ENCODE measurements at places on chromosomes 5 and 9.
A peak's percentile ranks its signal among the peaks of the same experiment; 100 is the strongest.

- DNase-seq = no peak
Observed at GRCh38 chr5:74578356-74579044, 62.0 kb downstream of the ENC1 start.

GRCh38 chr9:97394881-97395280 lies 17.0 kb upstream of the TDRD7 start:
- no peak for DNase-seq

DNA sequence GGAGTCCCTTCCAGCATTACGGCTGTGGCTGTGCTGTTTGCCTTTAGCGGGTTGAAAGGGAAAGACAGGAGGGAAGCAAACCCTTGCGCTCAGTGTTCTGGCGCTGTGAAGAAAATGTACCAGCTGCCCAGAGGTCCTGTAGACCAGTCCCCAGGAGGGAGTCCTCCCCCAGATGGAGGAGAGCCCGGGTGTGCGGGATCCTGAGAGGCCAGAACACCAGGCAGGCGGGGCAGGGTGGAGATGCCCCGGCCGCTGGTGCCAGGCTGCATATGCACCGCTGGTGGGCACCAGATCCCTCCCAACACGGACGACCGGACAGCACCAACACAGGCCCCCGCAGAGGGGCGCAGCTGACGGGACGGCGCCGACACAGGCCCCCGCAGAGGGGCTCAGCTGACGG lies 37.2 kb upstream of the SLC9A3 start:
- DNase-seq = no peak

GRCh38 chr9:134826336-134827285 lies 54.0 kb upstream of the FCN2 start:
- no peak for DNase-seq

DNA sequence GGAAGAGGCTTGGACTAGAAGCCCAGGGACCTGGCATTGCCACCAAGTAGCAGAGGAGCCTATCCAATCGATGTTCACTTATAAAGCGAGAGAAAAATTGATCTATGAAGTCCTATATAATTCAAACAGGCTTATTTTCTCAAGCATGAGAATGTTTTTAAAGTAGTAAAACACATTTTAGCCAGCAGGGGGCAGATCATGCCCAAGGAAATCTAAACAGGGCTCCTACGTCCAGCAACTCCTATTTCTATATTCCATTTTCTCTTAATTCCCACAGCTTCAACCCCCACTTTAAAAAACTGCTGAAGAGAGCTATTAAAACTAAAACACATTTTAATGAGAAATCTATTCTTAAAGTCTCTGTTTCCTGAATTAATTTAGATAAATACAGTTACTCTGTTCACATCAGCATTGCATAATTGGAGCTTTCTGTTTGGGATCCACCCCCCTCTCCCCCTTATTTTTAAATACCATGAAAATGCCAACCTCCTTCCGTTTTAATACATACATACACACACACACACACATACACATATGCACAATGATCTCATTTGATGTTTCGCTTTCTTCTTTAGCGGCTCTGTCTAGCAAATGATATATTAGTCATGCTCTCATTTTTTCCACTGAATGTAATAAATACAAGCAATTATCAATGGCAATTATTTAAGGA lies 144.9 kb downstream of the MYO10 start:
- no peak for DNase-seq

GRCh38 chr5:111697215-111697614 lies 59.8 kb downstream of the NREP start:
- DNase-seq = no peak

- DNase-seq = no peak
Observed at GRCh38 chr9:36871606-36872005, 162.5 kb downstream of the PAX5 start.

DNA sequence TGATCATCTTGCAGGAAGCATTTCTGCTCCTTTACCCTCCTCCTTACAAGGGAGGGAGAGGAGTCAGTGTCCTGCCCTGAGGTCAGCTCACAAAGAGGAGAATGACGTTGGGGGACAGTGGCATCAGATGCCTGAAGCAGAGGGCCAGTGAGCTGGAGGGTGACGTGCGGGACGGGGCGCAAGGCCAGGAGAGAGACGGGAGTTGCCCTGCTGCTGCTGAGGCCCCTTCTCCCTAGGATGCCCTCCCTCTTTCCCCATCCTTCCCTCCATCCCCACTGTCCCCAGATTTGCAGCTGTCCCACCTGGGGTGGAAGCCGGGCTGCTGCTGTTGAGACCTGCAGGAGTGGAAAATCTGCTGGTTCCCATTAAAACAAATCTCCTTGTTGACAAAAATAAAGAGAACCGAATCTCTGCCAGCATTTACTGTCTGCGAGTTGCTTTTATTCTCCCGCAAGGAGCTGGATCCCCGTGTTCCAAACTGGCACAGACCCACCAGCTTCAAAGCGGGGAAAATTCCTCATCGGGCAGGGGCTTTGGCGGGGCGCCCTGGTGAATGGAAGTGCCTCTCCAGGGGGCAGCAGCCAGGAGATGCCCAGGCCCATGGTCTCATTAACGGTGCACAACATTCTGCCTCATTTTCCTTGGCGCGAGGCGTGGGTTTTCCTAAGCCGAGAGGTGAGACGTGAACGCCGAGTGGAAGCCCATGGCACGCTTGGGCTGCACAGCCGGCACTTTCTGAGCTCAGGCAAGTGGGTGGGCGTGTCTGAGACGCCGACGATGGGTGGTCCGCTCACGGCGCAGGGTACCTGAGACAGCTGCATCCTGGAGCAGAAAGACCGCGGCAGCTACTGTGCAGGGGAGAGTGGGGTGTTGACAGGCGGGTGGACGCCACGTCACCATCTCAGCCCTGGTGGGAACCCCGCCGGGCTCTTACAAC lies 13.9 kb upstream of the COL5A1 start:
- no peak for DNase-seq

- peak; percentile 40 for DNase-seq
Observed at GRCh38 chr5:148972974-148973374, 89.9 kb downstream of the SH3TC2 start.

DNA sequence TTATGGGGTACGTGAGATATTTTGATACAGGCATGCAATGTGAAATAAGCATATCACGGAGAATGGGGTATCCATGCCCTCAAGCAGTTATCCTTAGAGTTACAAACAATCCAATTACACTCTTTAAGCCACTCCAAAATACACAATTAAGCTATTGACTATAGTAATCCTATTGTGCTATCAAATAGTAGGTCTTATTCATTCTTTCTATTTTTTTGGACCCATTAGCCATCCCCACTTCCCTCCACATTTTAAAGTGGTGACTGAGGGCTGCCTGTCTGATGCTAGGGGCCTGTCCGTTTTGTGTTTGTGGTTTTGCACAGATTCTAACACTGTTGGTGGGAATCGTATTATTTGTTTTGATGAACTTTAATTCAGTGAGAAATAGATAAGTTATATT lies 129.7 kb upstream of the DHFR start:
- no peak for DNase-seq

DNA sequence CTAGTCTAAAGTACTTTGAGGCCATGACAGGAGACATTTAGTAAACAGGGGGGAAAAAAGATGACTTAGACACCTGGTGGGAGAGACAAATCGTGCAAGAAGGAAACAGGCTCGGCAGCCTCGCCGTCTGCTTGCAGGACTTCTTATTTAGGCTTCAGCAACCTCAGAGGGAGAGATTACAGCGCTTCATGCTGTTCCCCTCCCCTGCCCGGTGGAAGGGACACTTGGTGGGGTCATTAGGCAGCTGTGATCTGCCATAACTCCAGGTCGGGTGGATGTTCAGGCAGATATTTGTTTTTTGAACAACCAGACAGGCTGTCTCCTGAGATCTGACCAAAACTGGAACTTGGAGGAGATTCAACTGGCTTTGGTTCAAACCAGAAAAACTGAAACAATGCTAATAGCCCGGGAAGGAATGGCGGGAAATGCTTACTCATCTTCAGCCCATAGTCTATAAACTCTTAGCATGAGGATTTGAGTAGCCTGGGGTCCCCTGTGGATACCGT lies 38.1 kb upstream of the CD180 start:
- DNase-seq = peak; percentile 91

DNA sequence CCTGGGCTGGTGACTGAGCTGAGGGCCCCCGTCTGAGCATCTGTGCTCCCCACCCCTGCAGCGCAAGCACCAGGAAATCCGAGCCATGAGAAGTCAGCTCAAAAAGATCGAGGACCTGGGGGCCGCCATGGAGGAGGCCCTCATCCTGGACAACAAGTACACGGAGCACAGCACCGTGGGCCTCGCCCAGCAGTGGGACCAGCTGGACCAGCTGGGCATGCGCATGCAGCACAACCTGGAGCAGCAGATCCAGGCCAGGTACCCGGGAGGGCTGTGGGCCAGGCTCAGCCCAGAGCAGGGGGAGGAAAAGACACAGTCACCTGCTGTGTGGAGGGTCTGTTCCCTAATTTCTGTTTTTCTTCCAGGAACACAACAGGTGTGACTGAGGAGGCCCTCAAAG lies 24.6 kb downstream of the DYNC2I2 start:
- no peak for DNase-seq

DNA sequence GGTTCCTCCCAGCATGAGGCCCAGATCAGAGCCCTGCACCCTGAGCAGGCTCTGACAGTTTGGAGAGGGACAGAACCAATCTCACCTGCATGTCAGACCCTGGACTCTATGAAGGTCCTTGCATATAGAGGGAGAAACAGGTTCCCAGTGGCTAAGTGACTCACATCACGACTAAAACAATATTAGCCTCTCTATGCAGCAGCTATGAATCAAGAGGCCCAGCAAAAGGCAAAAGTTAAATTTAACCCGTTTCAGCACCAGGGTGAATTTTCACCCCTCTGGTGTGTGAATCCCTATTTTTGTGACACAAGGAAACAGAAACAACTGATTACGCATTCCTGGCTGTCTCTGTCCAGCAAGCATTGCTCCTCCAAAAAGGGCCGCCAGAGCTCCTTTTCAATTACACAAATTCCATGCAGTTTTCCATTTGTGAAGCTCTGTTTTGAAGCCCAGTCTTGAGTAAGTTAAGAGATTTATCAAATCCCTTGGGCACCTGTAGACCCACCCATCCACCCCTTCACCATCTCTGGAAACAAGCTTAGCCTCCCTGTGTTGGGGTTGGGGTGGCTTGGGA lies 136.6 kb downstream of the GABBR2 start:
- DNase-seq = no peak

- DNase-seq = no peak
Observed at GRCh38 chr9:84701801-84702200, 32.3 kb downstream of the NTRK2 start.

- DNase-seq = no peak
Observed at GRCh38 chr9:129624947-129625346, 1.0 kb upstream of the NTMT1 start.

GRCh38 chr5:60883229-60883628 lies 39.2 kb upstream of the ELOVL7 start:
- DNase-seq = no peak

- no peak for DNase-seq
Observed at GRCh38 chr5:158324236-158324635, 465.3 kb upstream of the CLINT1 start.

- DNase-seq = no peak
Observed at GRCh38 chr9:84919440-84919839, 249.9 kb downstream of the NTRK2 start.

DNA sequence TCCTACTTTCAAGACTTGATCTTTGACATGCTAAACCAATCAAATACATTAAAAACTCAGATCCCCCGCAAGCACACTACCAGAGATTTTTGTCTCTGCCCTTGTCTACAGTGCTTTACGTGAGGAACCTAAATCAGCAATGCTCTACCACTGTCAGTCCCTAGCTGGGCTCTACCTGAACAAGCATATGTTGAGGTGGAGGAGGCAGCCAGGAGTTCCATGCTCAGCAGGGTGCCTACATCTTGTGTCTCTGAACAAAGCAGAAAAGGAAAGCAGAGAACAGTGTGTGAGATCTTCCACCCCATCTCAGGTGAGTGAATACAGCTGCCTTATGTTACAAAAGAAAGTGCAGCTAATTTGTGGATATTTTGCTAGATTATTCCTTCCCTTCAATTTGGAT lies 255.0 kb downstream of the NDUFS4 start:
- DNase-seq = no peak

- no peak for DNase-seq
Observed at GRCh38 chr5:171447226-171447625, 27.8 kb downstream of the FGF18 start.

GRCh38 chr5:37696190-37697021 lies 143.4 kb downstream of the GDNF start:
- no peak for DNase-seq

GRCh38 chr5:56739990-56740389 lies 75.4 kb upstream of the MAP3K1 start:
- DNase-seq = no peak

GRCh38 chr5:139765409-139766217 lies 30.0 kb upstream of the PSD2 start:
- no peak for DNase-seq

DNA sequence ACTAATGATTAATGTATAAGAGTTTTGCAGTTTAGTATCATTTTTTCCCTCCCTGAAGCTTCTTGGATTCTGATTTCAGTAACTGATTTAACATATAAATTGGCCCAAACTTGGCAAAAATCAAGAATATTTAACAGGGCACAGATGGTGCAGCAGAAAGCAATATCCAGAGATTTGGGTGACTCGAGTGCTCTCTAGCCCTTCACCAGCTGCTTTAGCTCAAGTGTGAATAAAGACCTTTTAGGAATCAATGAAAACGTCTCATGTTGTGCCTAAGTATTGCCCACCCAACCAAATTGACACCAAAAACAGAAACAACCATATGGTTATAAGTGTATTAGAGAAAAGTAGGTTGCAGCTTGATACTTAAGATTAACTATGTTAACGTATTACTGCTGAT lies 933.4 kb upstream of the PTPRD start:
- no peak for DNase-seq

DNA sequence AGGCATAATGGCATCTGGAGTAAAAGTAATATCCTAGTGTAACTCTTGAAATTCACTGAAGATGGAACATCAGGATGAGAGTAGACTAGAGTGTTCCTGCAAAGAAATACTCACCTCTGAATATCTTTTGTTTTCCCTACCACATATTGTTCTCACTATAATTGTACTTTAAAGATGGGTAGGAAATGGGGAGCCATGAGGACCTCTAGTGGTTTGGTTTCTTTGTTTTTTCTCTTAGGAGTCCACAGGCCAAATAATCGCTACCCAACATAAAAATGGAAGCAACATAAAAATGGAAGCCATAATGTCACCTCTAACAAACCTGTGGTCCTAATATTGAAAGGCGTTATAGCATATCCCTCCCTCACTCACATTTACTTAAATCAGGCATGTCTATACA lies 2375.8 kb downstream of the MAT2B start:
- no peak for DNase-seq

- DNase-seq = no peak
Observed at GRCh38 chr9:19471737-19472648, 63.2 kb downstream of the ACER2 start.

GRCh38 chr5:78758169-78758839 lies 109.7 kb upstream of the LHFPL2 start:
- no peak for DNase-seq
